Activated CD4-positive, alpha-beta T cell treated with anti-CD3 and anti-CD28 coated beads, Interleukin-2, amount 50 U/mL, for 48 hours (primary cell): ENCODE measurements at places on chromosomes 16 and 17.

DNA sequence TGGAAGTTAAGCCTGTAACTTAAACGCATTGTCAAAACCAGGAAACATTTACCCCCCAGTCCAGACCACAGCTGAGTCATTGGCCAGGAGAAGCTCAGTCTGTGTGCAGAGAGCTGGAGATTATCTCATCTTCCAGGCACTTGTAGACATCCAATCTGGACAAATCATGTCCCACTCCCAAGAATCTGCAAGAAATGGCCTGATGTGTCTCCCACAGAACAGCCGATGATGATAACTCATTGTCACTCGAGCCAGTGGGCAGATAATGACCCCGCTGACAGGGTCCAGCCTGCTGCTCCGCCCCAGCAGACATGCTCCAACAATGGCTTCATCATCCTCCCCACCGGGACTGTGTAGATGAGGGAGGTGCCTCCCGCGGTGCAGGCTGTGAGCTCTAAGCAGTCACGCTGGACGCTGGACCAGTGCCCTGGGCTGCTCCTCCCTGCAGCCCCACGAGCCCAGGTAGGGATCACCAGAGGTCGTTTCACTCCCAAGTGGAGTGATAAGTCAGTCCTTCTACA is 322.5 kb downstream of the C16orf95 start:
- DNase-seq: no peak

DNA sequence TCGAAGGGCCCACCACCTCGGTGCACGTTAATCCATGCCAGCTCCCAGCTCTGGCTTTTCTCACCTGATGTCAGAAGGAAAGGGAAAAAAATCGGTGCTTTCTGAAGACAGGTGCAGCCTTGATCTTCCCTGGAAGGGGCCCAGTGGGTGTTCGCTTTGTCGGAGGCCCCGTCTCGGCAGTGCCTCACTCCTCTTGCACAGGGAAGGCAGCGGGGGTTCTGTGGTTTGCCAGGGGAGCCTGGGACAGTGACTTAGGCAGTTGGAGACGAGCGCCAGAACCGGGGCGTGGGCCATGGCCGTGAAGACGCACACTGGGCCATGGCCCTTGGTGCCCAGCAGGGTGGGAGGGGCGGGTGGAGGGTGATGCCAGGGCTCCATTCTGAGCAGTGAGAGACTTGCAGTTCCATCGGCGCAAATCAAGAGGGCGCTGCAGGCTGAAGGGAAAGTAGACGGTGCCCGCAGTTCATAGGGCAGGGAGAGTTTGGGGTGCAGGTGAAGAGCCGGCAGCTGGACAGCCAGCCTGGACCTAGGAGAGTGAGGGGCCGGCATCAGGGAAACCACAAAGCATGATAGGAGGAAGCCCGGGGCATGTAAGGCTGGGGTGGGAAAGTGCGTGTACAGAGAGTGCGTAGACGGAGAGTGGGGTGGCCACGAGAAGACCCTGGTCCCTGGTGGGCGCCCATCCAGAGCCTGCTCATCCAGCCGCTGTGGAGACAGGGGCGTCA is 101.3 kb upstream of the CHMP6 start:
- DNase-seq: peak; percentile 51

DNA sequence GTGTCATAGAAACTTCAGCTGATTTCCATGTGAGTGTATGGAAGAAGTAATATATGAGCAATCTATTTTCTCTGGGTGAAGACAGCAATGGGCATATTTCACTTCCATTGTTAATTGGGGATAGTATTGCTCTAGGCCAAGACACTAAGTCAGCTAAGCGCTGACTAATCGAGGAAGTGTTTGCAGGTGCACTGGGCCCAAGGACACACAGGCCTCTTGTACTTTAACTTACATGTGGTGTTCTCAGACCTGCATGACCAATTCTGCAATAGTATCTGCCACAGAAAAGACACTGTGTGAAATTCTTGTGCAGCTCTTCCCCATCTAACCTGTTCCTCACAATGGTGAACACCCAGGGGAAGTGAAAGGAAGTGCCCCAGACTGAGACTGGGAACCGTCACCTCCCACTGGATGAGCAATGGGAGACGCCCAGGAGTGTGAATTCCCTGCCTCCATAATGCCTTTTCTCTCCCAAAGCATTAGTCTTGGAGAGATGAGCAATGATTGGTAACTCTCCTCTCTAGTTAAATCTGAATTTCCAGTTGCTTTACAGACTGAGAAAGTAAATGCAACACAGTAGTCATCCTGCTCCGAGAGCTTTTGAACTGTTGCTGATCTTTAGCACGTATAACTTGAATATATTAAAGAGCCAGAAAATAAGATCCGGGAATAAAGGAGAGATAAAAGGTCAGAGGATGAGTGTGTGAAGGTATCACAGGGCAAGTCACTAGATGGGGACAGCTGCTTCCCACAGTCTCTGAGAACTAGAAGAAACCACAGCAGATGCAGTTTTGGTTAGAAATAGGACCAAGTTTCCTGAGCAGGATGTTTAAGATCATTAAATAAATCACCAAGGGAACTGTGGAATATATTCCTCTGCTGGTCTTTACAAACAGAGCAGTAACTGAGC is 82.6 kb downstream of the CDK5R1 start:
- DNase-seq: no peak

DNA sequence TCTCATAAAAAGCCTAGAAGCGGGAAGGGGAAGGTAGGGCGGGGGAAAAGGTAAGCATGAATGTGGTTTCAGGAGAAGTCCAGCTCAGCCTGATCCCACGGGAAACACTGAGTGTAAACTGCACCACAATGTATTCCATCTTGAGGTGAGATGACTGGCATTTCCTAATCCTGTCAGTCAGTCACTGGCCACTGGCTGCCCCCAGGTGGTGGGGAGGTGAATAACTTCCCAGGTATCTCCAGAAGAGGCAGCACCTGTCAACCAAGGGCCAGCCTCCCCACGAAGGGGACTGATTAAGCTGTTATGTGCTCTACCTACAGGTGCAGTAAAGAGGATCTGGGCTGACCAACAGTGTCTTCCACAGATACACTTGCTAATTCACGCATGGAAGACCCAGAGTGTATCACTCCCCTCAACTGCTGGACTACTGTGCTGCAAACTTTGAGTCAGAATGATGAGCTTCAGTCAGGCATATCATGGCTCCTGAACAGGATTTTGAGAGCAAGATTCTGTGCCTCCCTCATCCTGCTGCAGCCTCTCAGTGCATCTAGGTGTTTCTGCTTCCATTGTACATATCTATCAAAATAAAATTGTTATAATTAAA is 108.5 kb upstream of the CCL2 start:
- peak; percentile 59 for DNase-seq

DNA sequence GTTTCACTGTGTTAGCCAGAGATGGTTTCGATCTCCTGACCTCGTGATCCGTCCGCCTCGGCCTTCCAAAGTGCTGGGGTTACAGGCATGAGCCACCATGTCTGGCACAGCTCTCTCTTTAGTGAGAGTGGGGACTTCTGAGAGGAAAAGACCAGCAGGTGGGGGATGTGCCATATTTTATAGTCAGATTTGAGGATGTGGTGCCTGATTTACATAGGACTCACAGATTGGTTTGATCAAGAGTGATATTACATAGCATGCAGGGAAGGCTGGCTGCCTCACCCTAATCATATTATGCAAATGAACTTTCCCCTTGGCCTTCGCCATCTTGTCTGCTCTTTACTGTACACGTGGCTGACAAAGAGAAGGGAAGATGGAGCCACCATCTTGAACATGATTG is 28.1 kb upstream of the MAPK3 start:
- no peak for DNase-seq

DNA sequence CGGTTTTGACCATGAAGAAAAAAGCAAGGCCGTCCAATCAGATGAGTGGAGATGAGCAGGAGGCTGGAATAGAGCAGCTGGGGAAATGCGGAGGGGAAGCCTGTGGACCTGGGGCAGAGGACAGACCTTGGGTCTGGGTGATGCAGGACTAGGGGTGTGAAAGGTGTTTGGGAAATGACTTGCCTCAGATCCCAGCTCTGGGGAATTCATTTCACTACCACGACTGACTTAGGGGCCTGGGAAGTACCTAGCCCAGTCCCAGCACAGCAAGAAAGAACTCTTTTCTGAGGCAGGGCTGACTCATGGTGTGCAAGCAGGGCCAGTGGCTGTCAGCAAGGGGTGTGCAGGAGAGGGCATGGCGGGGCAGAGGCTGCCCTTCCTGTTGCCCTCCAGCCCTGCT is 14.8 kb downstream of the DNAI2 start:
- DNase-seq: peak; percentile 68

- no peak for DNase-seq
Observed at GRCh38 chr17:6823011-6823442, 8.5 kb downstream of the TEKT1 start.

- no peak for DNase-seq
Observed at GRCh38 chr17:5439446-5439764, 450 bp upstream of the C1QBP start.

GRCh38 chr16:35510701-35511100 is 2051.3 kb downstream of the TP53TG3F start:
- no peak for DNase-seq

DNA sequence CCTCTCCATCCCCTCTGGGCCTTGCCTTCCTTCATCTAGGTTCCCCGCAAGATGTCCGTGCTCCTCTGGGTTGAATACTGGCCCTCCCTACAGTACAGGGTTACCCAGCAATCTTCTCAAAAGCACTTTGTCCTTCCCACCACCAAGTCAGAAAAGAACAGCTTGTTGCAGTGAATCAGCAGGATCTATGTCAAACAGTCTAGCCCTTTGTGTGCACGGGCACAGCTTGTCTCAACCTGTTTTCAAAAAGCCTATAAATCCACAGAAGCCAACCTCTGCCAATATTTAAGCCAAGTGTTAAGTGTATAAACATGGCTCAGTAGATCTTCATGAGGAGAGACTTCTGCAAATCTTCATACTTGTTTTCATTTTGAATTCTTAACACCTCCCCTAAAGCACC is 25.2 kb downstream of the C17orf67 start:
- DNase-seq: no peak

GRCh38 chr17:46788300-46788699 is 30.2 kb downstream of the WNT3 start:
- DNase-seq: no peak

DNA sequence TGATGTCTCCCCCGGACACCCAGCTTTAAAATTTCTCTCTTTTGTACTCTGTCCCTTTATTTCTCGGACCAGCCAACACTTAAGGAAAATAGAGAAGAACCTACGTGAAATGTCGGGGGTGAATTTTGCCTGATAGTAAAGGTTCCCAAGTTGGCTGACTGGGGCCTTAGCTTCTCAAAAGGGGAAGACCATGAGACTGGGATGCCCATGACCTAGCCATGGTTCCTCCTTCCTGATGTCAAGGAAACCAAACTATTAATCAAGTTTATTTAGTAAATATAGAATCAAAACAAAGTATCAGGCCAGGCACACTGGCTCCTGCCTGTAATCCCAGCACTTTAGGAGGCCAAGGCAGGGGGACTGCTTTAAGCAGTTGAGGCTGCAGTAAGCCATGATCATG is 2.4 kb upstream of the EIF1 start:
- DNase-seq: no peak

GRCh38 chr17:8967861-8968260 is 2.4 kb upstream of the PIK3R5 start:
- no peak for DNase-seq

GRCh38 chr17:64771980-64772844 is 110.1 kb upstream of the SMURF2 start:
- DNase-seq: no peak

GRCh38 chr16:81175325-81175891 is 63.1 kb upstream of the BCO1 start:
- no peak for DNase-seq

DNA sequence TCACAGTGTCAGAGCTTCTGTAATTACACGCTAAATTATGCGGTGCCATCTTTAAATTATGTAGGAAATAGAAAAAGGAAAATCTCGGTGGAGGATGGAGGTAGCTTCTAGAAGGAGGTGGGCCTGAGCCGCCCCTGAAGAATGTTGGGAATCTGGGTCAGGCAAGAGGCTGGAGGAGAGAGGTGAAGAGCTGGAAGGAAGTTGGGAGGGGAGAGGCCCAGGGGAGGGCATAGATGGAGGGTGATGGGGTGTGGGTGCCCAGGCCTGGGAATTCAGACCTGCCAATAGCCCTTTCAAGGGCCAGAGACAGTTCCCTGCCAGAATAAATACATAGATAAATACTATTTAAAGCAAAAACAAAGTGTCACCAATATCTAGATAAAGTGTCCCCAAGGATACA is 415.0 kb upstream of the HSBP1 start:
- DNase-seq: no peak

- no peak for DNase-seq
Observed at GRCh38 chr17:55158439-55158838, 106.3 kb upstream of the HLF start.

DNA sequence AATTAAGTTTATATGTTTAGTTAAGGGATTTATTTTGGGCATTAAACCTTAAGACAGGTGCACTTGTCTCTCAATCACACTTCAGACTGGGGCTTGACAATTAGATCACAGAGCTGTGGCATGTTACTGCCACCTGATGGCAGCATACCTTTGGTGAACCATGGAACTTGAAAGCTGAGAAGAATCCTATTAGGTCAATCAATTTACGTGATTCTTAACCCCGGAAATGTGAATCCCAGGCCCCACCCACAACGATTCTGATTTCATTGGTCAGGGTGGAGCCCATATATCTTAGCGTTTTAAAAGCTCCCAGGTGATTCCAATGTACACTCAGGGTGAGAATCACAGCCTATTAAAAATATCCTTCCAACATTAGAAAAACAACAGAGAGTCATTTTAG is 91.0 kb downstream of the GSG1L start:
- DNase-seq: peak; percentile 47
